Subcutaneous adipose tissue (tissue), 4 donors: ENCODE measurements at places on chromosomes 1 and 21. TPM values are rescaled to one million over a fixed set of nuclear protein-coding genes. Genes with fewer than 3 reads are reported as not detected.

Gene SYT6
- total RNA-seq = not detected

Gene TRIM45
- 2.3 TPM for total RNA-seq

Gene BTG2
- 77.7 TPM for total RNA-seq

Gene UMODL1
- total RNA-seq = not detected

Gene ITLN2
- total RNA-seq = not detected

Gene ACTL8
- not detected for total RNA-seq

Gene HMCN1
- 15.1 TPM for total RNA-seq

Gene CBS
- total RNA-seq = 6.0 TPM
